T-helper 2 cell (primary cell): ENCODE measurements at places on chromosomes 6 and 20.

DNA sequence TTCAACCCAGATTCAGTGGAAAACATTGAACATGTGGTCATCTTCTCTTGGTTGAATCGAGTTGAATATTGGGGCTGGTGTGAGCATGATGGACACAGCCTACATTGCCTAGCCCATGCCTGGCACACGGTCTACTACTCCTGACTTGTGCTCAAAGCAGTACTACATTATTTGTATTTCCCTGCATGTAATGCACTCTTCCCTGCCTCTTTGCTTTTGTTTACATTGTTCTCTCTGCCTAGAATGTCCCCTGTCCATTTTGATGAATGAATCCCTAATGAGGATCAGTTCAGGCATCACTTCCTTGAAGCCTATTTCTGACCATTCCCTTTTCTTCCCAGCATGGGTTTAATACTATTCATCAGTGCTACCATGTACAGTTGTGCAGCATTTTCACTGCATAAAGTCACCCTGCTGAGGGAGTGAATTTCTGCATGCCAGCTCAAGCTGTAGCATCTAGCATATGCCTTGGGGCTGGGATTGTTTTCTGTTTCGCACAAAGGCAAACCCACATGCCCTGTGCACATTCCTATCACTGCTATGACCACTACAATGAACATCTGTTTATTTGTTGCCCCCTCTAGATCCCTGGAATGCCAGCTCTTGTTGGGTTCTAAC lies 75.3 kb upstream of the CCN6 start:
- no peak for DNase-seq

DNA sequence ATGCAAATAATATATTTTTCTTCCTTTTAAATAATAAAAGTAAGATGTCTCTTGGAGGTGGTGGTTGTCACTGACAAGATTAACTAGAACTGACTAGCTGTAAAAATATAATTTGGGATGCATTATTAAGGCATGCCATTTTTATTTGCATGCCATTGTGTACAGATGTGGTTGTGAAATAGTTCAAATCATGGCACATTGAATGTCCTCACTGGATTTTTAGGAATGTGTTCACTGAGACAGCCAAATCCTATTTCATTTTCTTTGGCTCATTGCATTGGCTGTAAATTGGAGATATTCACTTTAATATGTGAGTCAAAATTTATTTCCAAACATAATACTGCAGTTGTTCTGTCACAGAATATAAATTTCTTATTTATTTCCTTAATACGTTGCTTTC lies 62.3 kb downstream of the ESR1 start:
- DNase-seq: no peak

DNA sequence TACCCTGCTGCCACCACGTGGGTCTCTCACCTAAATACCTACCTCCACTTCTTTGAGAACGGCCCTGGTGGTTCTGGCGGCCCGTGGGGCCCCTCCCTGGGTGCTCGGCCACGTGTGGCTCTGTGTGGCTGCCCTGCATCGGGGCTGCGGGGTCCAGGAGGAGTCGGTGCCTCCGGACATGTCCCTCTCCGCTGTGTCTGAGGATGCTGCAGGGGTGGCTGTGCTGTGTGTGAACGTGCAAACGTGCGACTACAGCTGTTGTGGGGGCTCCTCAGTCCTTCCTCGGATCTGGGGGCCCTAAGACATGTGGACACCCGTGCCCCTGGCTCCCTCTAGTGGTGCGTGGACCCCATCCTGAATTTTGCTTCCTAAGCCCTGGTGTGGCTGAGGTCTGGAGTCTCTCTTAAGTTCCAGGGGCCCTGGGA lies 691.8 kb downstream of the QKI start:
- no peak for DNase-seq

GRCh38 chr6:131586543-131586942 lies 13.5 kb downstream of the ARG1 start:
- DNase-seq: no peak

DNA sequence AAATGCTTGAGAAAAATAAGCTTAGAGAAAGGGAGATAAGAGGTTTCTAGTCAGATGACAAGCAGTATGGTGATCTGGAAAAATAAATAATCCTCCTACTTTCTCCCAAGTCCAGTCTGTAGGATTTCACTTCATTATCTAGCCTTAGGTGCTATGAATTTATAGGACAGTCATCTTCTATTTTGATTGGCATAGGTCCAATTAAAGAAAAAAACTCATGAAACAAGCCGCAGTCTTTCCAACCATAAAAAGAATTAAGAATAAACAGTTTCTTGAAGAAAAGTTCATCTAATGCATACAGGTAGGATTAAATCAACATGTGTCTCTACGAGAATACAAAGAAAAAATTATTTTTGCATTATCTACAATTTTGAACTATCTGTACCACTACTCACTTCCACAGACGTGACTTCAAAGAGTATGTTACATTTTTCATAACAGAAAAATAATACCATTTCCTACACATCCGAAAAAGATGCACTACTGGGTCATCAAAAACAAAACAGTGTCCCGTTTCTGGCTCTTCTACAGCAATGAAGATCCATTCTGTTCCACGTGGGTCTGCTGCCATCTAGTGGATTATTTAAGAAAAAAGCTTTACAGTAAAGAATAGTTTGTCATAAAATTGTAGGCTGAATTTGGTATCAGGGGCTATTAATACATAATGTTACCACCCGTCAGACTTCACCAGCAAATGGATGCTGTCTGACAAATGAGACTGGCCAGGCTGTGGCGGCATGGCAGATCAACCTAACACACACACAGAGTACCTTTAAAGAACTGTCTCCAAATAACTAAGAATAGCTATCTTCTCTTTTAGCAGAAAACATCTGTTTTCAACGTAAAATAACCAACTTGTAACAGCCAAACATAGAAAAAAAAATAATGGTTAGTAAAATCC lies 28.9 kb downstream of the STX7 start:
- peak; percentile 12 for DNase-seq

DNA sequence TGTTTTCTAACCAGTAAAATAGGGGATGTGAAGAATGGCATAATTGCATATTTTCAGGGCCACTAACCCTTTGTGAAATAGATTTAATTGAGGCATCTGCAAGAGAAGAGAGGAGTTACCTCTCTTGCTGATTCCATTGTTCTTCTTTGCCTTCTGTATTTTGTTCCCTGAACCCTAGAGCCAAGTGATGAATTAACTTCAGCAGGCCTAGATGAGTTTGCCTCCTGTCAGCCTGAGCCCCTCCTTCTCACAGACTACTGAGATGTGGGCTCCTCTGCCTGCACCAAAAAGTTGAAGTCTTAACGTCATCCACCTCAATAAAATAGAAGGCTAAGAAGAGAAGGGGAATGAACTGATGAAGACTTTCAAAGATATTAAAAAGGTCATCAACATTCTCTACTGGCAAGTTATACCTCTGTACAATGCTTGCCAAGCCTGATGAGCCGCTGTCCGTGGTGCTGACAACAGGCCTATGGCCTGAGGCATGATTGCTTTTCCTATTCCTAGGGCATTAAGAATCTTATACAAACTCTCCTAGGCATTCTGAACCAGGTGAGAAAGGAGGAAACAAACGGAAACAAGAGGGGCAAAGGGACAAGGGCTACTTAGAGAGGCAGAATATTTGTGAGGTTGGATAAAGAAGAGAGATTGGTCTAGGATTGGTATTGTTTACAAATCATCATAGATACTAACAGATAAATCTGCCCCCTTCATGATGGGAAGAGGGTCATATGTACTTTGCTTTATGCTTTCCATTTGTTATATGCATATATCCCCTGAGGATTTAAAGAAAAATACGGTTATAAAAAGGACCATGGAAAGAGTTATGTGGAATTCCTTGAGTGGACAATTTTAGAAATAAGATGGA lies 46.8 kb downstream of the CD24 start:
- DNase-seq: no peak

DNA sequence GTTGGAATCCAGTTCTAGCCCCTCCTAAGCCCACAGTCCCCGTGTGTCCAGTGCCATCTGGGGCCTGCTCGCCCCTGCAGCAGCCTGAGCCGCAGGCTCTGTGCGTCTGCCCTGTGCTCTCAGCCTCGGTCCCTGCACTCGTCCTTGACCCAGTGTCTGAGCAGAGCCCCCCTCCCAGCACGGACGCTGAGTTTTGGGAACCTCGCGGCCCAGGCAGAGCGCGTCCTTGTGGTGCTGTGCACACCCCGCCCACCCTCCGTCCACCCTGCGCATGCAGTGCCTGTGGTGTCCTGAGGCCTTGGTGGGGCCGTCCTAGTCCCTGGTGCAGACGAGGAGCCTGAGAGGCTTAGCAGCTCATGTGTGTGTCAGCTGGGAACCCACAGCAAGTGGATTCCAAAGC lies 31.6 kb downstream of the OSBPL2 start:
- no peak for DNase-seq

GRCh38 chr6:131787079-131787478 lies 20.7 kb upstream of the ENPP1 start:
- no peak for DNase-seq

- DNase-seq: no peak
These were observed 47.0 kb downstream of the PRL start for GRCh38 chr6:22249711-22250350.

GRCh38 chr6:127841811-127842210 lies 59.0 kb downstream of the THEMIS start:
- DNase-seq: no peak

DNA sequence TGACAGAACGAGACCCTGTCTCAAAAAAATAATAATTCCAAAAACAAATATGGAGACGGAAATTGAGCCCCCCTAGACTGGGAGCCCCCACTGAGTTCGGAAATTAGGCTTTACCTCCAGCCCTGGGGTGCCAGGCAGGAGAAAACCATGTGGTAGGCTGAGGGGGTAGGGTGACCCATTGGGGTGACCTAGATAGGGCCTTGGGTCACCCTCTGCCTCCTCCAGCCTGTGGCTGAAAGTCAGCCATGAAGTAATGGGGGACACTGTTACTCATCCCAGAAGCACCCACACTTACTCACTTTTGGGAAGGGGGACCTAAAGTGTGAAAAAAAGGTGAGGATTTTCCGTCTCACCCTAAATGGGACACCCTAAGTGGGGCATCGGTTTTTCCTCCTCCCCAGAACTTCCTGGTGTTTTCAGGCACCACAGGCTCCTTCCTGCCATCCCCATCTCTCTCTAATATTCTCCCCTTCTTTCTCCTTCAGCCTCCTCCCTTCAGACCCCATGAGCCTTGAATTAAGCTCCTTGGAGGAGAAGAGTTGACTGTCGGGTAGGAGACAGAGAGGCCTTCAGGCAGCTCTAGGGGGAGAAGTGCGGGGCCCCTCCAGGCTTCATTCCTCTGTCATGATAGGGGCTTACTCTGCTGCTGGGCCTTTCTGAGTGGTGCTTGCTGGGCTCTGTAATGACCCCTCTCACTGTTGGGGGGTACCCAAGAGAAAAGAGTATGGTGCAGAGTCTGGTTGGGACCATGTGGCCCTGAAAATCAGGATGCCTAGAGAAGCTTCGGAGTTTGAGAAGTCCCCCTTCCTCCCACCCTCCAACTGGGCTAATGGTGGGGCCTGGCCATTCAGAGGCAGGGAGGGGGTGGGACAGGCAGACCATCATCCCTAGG lies 2.4 kb downstream of the LTB start:
- DNase-seq: no peak

- no peak for DNase-seq
These were observed 21.6 kb downstream of the FKBP1A start for GRCh38 chr20:1371202-1371782.

- DNase-seq: no peak
These were observed 172.7 kb downstream of the TTLL2 start for GRCh38 chr6:167497428-167498056.

DNA sequence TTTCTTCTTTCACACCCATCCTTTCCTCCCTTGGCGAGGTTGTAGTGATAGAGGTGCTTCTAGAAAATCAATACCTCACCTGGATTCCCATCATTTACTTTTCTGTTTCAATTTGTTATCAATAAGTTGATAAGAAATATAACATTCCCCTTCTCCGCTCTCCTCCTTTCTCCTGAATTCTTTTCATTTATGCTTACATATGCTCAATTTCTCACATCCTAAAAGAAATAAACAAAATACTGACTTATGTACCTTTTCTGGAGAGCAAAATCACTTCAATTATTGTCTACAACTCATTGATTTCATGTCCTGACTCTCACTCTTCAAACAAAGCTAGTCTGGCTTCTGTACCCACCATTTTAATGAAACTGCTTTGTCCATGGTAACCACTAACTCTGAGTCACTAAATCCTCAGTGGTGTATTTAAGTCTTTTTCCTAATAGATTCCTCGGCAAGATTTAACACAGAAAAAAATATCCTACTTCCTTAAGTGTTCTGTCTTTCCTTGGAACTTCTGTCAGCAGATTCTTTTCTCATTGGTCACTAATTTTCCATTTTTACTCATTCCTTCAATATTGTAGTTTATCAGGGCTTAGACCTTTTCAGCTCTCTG lies 289.6 kb downstream of the RFPL4B start:
- DNase-seq: no peak

DNA sequence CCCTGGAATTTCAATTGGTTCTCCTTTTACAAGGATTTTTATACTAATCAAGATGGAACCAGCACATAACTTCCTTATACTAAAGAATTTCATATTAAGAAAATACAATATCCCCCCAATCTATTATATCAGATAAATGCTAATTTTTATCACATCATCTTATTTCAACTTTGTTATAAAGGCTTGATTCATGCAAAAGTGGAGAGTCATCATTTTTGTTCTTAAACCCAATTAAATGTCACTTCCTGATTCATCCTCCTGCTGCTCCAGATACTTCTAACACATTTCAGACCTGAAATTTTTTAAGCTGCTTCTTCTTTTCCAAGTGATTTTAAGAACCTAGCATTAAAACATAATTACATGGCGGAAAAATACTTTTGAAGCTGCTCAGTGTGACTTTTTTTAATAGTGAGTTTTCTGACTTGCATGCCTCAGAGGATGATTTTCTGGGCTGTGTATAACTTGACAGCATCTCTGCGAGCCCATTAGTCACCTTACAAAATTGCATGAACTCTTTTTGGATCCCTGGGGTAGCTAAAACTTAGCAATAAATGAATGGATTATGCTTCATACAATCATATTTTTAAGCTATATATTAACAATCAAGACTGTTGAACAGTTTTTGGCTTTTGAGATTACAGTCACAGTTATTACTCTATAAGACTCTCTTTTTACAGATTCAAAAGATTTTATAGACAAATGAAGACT lies 134.1 kb downstream of the ELOVL4 start:
- no peak for DNase-seq

GRCh38 chr6:124010574-124010973 lies 206.9 kb downstream of the NKAIN2 start:
- no peak for DNase-seq

- no peak for DNase-seq
These were observed 73.6 kb downstream of the POPDC3 start for GRCh38 chr6:105106260-105106659.

GRCh38 chr20:21315138-21315537 lies 12.0 kb downstream of the XRN2 start:
- peak; percentile 54 for DNase-seq

GRCh38 chr6:145814035-145814500 lies 527 bp downstream of the FBXO30 start:
- DNase-seq: no peak

- DNase-seq: no peak
These were observed 159.0 kb upstream of the BEND3 start for GRCh38 chr6:107274288-107274687.
